ENCODE measurements at places on chromosomes 5 and 9.

DNA sequence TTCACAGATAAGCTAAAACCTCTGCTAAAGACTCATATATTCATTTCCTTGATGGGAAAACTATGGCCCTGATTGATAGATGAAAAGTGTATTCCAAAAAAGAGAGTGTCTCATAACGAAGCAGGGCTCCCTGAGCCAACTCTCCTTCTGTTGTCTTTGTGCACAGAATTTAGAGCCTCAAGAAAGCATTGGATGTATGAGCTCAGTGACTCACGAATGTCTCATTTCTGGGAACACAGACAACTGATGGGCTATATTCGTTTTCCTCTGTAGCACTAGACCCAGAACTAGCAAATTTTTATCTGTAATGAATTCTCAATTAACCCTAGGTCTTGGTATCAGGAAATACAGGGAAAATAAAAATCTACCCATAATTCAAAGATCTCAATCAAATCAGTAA, 88.4 kb downstream of the LMNB1 start:
- DNase-seq = no peak

DNA sequence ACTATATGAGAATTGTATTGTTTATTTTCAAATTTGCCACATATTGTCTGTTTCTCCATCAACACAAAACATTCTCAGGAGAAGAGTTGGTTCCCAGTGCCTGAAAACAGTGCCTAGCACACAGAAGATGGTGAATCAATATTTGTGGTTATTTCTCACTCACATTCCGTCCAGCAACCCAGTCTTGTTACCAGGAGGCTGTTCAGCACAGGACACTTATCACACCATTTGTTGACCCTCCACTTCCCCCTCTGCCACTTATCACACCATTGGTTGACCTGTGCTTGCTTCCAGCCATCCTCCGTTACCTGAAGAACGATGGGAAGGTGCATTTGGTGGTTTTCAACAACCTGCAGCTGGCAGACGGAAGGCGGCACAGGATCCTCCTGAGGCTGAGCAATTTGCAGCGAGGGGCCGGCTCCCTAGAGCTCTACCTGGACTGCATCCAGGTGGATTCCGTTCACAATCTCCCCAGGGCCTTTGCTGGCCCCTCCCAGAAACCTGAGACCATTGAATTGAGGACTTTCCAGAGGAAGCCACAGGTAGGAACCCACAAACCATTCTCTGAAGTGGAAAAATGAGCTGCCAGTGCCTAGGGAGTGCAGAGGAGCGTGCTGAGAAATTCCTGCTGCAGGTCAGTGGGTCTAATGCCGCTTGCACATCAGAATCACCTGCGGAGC, 20.5 kb downstream of the THBS4 start:
- DNase-seq = peak; percentile 62

- peak; percentile 67 for DNase-seq
Observed at GRCh38 chr9:119963258-119963797, 594.1 kb upstream of the BRINP1 start.

- DNase-seq = no peak
Observed at GRCh38 chr9:20640331-20641187, 18.3 kb upstream of the MLLT3 start.

GRCh38 chr9:131745610-131746009, 5.7 kb upstream of the RAPGEF1 start:
- DNase-seq = no peak

DNA sequence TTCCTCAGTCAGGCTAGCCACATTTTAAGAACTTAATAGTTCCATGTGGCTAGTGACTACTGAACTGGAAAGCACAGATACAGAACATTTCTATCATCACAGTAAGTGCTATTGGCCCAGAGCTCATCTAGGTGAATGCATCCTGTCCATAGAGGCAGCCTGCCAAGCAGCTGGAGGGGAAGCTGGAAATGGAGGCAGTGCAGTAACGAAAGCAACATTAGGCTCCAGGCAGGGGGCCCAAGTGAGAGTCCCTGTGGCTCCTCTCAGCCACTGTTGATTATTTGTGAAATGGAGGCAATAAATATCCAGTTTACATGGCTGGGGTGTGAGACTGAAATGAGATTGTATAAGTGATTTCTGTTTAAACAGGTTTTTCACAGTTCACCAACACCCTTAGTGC, 227.2 kb upstream of the KLF9 start:
- DNase-seq = no peak

- DNase-seq = peak; percentile 51
Observed at GRCh38 chr9:130631331-130632080, 32.9 kb upstream of the PRDM12 start.

GRCh38 chr9:77981332-77981731, 50.3 kb downstream of the GNAQ start:
- no peak for DNase-seq

Measured in H7 (cell line).